ENCODE measurements at places on chromosomes 12 and 14. TPM values are rescaled to one million over a fixed set of nuclear protein-coding genes. Genes with fewer than 3 reads are reported as not detected.

The INHBE gene
- not detected for total RNA-seq

The AKAP6 gene
- total RNA-seq, result 2.7 TPM

The TMPRSS12 gene
- total RNA-seq, result under 0.01 TPM

The IFNG-AS1 gene
- total RNA-seq, result not detected

The TMCC3 gene
- under 0.01 TPM for total RNA-seq

The KCNH5 gene
- total RNA-seq, result 1.2 TPM
